ENCODE measurements at places on chromosomes 4 and X. TPM values are rescaled to one million over a fixed set of nuclear protein-coding genes. Genes with fewer than 3 reads are reported as not detected.

Gene CCDC110
- 0.34 TPM for total RNA-seq

Gene ADH1A
- total RNA-seq: not detected

Gene TMEM165
- total RNA-seq: 51.9 TPM

Gene ZFP92
- 0.72 TPM for total RNA-seq

Gene CNKSR2
- 1.8 TPM for total RNA-seq

Gene PASD1
- total RNA-seq: not detected

Data from A549 treated with Mapracorat at 1 μM for 4 hours (cell line).